HepG2 (cell line): ENCODE measurements at places on chromosomes 5 and 9. TPM values are rescaled to one million over a fixed set of nuclear protein-coding genes. Genes with fewer than 3 reads are reported as not detected.

Gene ADGRD2
- not detected in 2 replicates for polyA plus RNA-seq

Gene FOXI1
- polyA plus RNA-seq: not detected in 2 replicates

Gene SV2C
- not detected in 2 replicates for polyA plus RNA-seq

Gene POLR3G
- 1.1 and 1.2 TPM in 2 replicates for polyA plus RNA-seq

Gene EDIL3
- polyA plus RNA-seq: 0.01 TPM in 1 of 2 replicates, not detected in the other

Gene UNC13B
- polyA plus RNA-seq: 14.0 and 17.8 TPM in 2 replicates

Gene FAM120AOS
- 23.8 and 28.2 TPM in 2 replicates for polyA plus RNA-seq
